ENCODE measurements at places on chromosomes 13 and 19.

GRCh38 chr13:99178636-99179035 lies 22.0 kb upstream of the UBAC2 start:
- peaks cover 35% of the 10 kb centered on the region for H3K4me1 ChIP-seq
- no peak overlapping the region for H3K4me3 ChIP-seq
- DNase-seq, result peak; percentile 33
- H3K27ac ChIP-seq, result peak overlapping the region; percentile 54
- H3K36me3 ChIP-seq, result peaks cover 11% of the 10 kb centered on the region
- peaks cover 5% of the 10 kb centered on the region for H3K27me3 ChIP-seq

DNA sequence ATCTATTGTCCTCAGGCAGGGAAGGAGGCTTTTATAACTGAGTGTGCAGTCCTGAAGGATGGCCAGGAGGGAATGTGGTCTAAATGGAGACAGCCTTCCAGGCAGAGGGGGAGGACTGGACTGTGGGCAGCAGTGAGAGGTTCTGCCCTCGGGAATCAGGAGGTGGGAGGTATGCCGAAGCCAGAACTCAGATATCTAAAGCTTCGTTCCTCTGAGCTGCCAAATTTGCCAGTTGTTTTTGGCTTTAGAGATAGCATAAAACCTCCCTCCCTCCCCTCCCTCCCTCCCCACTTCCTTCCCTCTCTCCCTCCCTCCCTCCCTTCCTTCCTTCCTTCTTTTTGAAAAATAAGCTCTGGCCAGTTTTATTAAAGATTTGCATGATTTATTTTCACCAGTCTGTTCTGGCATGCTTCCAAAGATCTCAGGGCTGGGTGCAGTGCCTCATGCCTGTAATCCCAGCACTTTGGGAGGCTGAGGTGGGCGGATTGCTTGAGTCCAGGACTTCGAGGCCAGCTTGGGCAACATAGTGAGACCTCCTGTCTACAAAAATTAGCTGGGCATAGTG lies 2.4 kb downstream of the MEDAG start:
- peaks cover 15% of the 10 kb centered on the region for H3K4me1 ChIP-seq
- H3K27me3 ChIP-seq, result peaks cover 68% of the 10 kb centered on the region
- H3K4me3 ChIP-seq, result no peak overlapping the region
- no peak for DNase-seq
- no peak overlapping the region for H3K27ac ChIP-seq

DNA sequence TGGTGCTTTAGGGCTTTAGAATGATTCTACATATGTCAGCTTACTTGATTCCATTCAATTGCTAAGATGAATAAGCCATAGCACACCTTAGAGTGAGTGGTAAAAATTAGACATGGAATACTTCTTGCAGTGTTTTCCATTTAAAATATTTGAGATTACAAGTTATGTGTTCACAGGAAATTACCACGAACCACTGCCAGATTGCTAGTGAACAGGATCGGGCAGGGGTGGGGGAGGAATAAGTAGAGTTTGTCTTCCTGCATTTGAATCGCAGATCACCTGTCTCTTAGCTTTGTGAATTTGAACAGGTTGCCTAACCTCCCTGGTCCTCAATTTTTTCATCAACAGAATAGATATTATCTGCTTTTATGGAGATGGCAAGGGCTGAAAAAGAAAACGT lies 124.6 kb downstream of the GGACT start:
- H3K27me3 ChIP-seq, result no peaks in the 10 kb centered on the region
- peaks cover 3% of the 10 kb centered on the region for H3K4me1 ChIP-seq

DNA sequence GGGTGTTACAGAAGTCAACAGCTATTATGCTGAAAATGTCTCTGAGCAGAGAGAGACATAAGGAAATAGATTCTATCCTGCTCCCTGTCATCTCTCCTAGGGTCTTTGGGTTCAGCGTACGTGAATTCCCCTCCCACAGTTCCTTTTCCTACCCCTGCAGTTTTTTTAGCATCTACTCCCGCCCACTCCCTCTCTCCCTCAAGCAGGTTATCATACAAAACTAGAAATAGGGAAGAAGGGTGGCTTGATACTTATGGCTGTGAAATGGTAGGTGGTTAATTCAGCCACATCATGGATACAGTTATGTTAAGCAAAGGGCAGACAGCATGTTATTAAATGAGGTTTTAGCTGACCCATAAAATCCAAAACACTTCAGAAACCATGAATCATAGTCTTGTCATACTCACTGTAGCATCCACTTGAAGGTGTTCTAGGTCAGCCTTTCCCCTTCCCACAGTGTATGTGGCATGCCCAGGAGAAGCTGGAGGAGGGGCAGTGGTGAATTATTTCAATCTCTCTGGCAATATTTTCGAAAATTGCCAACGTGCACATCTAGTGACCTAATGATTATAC lies 236.8 kb upstream of the SERP2 start:
- H3K27me3 ChIP-seq, result peaks cover 5% of the 10 kb centered on the region
- DNase-seq, result no peak
- no peak overlapping the region for H3K27ac ChIP-seq
- H3K4me3 ChIP-seq, result no peak overlapping the region

DNA sequence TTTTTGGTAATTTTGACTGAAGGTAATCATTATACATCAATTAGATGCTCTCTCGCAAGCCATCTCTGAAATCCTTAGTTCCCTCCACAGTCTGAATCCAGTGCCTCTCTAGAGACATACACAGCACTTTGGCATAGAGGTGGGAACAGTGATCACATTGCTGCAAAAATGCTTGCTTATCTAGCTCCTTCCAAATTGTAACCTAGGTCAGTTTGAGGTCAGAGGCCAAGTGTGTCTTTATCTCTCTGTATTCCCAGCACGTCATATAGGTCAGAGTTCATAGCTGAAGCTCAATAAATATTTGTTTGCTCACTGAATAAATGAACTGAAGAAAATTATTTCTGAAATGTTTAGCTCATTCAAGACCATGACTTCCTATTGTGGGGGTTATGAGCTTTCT lies 462.5 kb downstream of the DIAPH3 start:
- no peak overlapping the region for H3K27ac ChIP-seq
- no peaks in the 10 kb centered on the region for H3K4me1 ChIP-seq
- H3K4me3 ChIP-seq, result no peak overlapping the region
- no peaks in the 10 kb centered on the region for H3K27me3 ChIP-seq
- no peaks in the 10 kb centered on the region for H3K36me3 ChIP-seq

GRCh38 chr13:113660066-113660465 lies 2.1 kb upstream of the ATP4B start:
- H3K27ac ChIP-seq, result no peak overlapping the region
- H3K27me3 ChIP-seq, result peaks cover 5% of the 10 kb centered on the region
- no peak for DNase-seq
- H3K4me1 ChIP-seq, result no peaks in the 10 kb centered on the region

- peaks cover 16% of the 10 kb centered on the region for H3K36me3 ChIP-seq
- H3K4me3 ChIP-seq, result peak overlapping the region; percentile 97
- H3K27me3 ChIP-seq, result no peaks in the 10 kb centered on the region
- peak overlapping the region; percentile 92 for H3K27ac ChIP-seq
Observed at GRCh38 chr19:14570864-14571527, 870 bp downstream of the NDUFB7 start.

All from activated CD8-positive, alpha-beta T cell treated with anti-CD3 and anti-CD28 coated beads, Interleukin-2, amount 10 ng/mL, durations not matched to agents 7 days and 5 days (primary cell).